ENCODE measurements at places on chromosomes 5 and 9.

DNA sequence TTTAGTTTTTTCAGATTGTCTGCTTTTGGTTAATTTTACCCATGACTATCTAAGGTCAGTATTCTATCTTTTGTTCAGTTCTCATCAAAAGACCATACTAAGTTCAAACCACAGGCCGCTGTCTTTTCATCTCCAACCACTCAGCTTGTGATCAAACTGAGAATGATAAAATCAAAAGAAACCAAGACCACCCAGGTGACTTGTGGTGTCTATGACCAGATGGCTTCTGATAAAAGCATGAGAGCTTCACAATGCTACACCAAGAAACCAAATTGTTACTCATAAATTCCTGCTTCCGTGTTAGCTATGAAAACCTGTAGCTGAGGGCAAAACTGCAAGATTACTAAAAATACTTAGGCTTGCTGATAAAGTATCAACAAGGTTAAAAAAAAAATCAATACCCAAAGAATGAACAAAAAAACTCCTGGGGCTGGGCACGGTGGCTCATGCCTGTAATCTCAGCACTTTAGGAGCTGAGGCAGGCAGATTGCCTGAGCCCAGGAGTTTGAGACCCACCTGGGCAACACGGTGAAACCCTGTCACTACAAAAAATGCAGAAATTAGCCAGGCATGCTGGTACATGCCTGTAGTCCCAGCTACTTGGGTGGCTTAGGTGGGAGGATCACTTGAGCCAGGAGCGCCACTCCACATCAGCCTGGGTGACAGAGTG is 25.8 kb upstream of the GPX8 start:
- DNase-seq = no peak

- no peak for DNase-seq
These were observed 91.1 kb upstream of the FBN2 start for GRCh38 chr5:128629157-128629556.

DNA sequence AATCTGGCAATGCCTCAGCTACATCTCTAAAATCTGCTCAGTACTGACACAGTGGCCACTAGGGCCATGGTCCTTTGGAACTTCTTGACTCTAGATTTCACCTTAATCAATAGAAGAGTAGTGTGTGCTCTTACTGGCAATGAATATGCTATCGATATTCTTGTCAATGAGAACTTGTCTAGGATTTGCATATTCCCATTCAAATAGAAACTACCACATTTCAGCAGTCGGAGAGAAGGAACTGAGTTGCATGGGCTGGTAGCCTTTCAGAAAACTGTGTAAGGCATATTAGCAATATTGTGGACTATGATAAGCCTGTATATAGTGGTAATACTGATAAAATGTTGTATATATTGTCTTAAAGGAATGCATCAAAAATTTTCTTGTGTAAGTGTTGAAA is 45.3 kb upstream of the NAA35 start:
- no peak for DNase-seq

DNA sequence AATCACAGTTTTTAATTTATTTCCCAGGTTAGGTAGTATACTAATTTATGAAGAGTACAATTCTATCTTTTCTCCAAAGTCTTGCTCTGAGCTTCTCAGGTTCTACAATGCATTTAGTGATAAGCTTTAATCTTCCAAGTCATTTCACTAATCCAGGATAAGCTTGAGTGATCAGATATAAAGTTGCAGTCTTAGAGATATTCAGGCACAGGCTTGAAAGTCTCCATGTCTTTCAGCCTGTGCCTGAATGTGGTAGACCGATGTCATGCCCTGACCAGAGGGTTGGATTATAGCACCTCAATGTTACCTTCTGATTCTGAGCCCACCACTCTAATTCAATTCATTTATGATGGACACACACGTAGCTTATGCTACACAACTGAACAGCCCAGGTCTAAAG is 3.2 kb downstream of the CRHBP start:
- DNase-seq = no peak

GRCh38 chr5:172705576-172706084 is 64.6 kb downstream of the NEURL1B start:
- DNase-seq = no peak

GRCh38 chr5:147906326-147907095 is at the start of gene C5orf46:
Gene C5orf46 (minus strand): TSS chr5:147906538. CDS start chr5:147906501, 37 bp downstream.
- DNase-seq = no peak

GRCh38 chr5:154288145-154288544 is 97.6 kb downstream of the GALNT10 start:
- no peak for DNase-seq

GRCh38 chr9:105911104-105911911 is 217.0 kb downstream of the TMEM38B start:
- DNase-seq = peak; percentile 43

DNA sequence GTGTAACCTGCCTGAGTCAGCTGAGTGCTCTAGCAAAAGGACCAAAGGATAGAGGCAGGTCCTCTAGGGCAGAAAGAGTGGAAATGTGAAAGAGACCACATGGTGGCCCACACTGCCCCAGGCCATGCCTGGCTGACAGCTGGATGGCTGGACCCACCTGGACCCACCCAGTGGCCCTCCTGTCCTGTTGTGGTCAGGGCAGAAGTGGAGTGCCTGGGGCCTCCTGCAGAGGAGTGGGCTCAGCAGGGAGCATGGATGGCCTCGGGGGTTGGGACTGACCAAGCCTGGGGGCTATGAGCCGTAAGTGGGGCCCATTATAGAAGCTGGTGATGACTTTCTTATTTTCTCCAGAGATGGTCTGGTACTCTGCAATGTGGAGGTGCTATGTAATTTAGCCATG is 55.7 kb upstream of the FAM120AOS start:
- no peak for DNase-seq

All from H9 (cell line).